D721Med (cell line): ENCODE measurements at places on chromosomes 5 and 9.

DNA sequence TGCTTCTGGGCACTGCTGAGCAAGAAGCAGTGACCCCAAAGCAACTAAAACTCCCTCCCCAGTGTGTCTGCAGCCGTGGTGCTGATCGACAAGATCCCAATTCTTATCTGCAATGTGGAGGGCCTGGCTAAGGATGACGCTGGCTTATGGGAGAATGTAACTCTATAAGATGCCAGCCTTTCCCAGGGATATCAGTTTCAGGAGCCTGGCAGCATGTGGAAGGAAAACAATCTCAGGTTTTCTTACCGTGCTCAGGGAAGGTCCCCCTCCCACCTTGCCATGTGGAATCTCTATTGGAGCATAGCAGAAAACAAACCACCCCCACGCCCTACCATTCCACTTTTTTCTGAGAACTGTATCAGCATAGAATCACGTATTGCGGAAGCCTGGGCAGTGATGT is 87.7 kb upstream of the PTPN3 start:
- no peak for DNase-seq

GRCh38 chr5:36661456-36662220 is 55.2 kb downstream of the SLC1A3 start:
- DNase-seq: no peak

- DNase-seq: no peak
Observed at GRCh38 chr9:109039539-109039938, 26.2 kb upstream of the CTNNAL1 start.

DNA sequence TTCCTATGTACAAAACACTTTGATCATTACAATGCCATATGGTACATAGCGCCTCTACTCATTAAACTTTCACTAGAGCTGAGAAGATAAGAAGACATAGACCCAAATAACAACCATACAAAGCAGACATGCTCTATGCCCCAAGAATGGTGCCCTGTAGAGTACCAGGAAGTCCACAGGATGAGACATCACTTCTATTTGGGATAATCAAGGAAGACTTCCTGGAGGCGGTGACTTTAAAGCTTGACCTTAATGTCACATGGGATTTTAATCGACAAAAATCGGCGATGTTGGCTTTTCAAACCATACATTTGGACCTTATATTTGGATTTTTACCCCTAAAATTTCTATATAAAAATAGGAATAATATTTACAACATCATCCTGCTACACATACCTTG is 224.3 kb upstream of the MAP3K1 start:
- no peak for DNase-seq

DNA sequence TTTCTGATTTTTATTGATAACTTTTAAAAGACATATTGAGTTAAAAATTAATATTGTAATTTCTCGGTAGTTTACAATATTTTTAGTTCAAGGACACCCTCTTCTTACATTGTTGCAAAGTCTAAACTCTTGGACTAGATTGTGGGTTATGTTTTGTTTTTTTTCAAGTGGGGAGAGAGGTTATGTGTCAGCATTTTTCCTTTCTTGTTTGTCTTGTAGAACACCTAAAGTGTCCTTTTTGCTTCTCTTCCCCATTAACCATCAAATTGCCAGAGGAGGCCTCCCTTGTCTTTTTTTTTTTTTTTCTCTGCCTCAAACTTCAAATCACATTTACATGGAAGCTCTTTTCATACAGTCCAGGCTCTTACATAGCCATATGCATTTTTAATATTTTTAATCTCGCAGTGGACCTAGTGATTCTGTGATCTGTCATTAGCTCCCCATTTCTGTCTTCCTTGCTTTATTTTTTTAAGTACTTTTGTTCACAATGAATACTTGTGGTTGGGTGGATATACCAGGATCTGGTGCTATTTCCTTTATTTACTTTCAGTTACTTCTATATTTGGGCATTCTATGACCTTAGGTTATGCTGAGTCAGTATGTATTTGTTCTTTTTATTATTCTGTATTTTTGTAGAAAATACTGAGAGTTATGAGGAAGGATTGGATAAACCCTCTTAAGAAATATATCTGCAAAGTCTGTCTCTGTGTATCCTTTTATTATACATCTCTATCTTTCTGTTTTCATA is 2280.6 kb upstream of the ACO1 start:
- DNase-seq: no peak

- no peak for DNase-seq
Observed at GRCh38 chr5:158205992-158206391, 347.0 kb upstream of the CLINT1 start.

DNA sequence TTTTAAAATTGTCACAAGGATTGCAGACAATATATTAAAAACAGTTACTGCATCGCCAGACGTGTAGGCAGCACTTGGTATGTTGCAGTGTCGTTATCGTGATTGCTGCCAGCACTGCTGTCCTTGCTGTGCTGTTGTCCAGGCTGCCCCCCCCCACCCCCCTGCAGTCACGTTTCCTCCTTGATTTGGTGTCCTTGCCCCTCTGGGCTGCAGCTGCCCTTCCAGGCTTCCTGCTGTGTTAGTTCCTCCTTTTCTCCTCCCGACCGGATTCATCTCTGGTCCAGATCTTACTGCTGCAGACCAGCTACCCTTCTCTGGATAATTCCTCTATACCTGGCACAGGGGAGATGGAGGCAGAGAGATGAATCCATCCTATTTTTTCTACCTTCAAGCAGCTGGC is 298.9 kb downstream of the TRIM32 start:
- DNase-seq: no peak

GRCh38 chr9:78439190-78439865 is 142.4 kb downstream of the PSAT1 start:
- DNase-seq: peak; percentile 43

GRCh38 chr5:32942225-32942989 is 231.3 kb downstream of the NPR3 start:
- no peak for DNase-seq

GRCh38 chr9:114282926-114283325 is 40.0 kb upstream of the ORM1 start:
- no peak for DNase-seq

DNA sequence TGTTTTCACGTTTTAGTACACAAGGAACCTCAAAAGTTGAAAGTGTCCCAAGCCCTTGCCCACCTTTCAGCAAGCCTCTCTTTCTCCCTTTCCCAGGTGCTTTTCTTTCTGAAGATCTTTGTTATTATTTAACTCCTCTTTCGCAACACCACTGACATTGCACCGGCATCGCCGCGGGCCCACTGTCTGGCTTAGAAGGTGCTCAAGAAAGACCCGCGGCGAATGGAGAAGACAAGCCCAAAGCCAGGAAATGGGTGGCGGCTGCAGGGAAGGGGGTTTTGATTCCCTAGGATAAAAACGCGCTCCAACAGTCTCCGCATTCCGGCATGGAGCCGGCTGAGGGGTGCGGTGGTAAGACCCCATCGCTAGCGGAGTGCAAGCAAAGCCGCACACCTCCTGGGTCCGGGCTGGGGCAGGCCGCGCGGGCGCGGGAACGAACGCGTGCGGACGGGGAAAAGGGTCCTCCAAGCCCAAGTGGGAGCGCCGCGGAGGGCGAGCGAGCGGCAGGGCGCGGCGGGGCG is 404 bp upstream of the AFAP1L1 start:
- no peak for DNase-seq

- DNase-seq: no peak
Observed at GRCh38 chr5:143914756-143915155, 102.8 kb downstream of the HMHB1 start.

DNA sequence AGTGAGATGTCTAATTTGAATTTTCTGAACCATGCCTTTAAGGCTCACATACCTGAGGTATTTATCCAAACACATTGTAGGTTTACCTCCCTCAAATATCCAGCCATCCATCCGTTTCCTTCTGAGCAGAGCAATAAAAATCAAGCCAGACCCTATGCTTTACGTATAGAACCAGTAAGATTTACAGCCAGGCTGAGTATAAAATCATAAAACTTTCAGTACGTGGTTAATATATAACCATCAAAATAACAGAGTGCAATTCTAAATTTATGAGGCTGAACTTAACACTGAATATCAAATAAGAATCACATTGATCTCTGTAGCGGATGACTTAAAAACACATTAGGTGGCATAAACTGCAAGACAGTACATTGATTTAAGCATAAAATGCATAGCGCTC is 877.9 kb upstream of the WWC1 start:
- DNase-seq: no peak

GRCh38 chr5:159094745-159095144 is 5.0 kb downstream of the EBF1 start:
- DNase-seq: no peak

GRCh38 chr9:131125038-131125287 is 423 bp upstream of the NUP214 start:
- no peak for DNase-seq

- no peak for DNase-seq
Observed at GRCh38 chr5:106312360-106312759, 1358.4 kb downstream of the EFNA5 start.

GRCh38 chr5:124935065-124935464 is 188.6 kb upstream of the ZNF608 start:
- no peak for DNase-seq

- DNase-seq: no peak
Observed at GRCh38 chr5:102762562-102763227, 7.6 kb downstream of the PAM start.

DNA sequence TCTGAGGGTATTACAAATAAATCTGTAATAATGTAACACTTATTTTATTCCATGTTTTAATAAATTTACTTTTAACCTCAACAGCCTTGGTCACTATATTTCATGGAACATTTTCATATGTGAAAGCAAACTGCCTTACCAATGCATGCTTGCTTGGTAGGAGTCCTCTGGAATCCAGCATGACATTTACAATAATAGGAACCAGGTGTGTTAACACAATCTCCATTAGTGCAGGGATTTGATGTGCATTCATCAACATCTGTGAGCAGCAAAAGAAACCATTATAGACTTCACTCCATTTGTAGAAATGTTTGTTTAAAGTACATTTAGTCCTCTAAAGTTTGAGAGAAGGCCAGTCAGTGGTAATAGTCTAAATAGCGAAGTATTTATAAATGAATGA is 159.4 kb downstream of the FBN2 start:
- no peak for DNase-seq

DNA sequence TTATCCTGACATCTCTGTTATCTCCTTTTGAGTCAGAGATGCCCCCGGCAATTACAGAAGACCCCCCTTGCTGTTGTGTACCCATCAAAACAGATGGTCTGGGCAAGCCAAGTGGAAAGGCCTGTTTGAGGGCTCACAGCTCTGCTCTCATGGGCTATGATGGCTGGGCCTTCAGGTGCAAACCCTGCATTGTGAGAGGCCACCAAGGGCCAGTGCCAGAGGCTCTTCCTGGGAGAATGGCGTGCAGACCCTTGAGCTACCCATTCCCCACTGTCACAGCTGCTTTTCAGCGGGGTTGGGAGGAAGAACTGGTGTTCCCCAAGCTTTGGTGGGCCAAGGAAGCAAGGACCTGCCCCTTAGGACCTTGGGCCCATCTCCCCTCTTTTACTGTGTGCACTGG is 174.7 kb upstream of the PPP1R26 start:
- no peak for DNase-seq

GRCh38 chr5:42499016-42499415 is 75.8 kb downstream of the GHR start:
- DNase-seq: no peak

GRCh38 chr5:37495668-37496347 is 116.7 kb downstream of the WDR70 start:
- DNase-seq: no peak

DNA sequence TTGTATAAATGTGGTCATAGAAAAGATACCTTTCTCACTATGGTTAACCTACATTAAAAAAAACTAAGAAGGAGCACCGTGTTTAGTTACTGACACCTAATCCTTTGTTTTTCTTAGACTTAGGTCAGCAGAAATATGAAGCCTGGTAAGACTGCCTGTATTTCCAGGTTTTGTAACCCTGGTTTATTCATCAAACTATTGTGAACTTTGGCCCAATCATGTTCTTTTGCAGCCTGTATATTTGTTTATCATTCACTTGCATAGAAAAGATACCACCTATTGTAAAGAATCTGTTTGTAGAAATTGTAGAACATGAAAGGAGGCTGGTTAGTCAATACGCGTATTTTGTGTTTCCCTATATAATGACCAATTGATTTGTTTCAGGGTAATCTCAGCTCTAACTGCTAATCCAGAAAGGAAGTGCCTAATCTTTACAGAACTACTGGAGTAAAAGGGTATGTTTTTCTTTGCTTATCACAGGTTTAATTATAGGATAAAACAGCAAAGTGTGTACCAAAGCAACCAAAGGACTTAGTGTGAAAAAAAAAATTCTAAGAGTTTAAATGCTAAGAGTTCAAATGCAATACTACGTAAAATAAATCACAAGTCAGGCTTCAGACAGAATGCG is 103.6 kb downstream of the LURAP1L start:
- no peak for DNase-seq
